ENCODE measurements at places on chromosomes 13 and 19.

GRCh38 chr13:40456397-40456953 lies 210.0 kb downstream of the FOXO1 start:
- no peak for DNase-seq

DNA sequence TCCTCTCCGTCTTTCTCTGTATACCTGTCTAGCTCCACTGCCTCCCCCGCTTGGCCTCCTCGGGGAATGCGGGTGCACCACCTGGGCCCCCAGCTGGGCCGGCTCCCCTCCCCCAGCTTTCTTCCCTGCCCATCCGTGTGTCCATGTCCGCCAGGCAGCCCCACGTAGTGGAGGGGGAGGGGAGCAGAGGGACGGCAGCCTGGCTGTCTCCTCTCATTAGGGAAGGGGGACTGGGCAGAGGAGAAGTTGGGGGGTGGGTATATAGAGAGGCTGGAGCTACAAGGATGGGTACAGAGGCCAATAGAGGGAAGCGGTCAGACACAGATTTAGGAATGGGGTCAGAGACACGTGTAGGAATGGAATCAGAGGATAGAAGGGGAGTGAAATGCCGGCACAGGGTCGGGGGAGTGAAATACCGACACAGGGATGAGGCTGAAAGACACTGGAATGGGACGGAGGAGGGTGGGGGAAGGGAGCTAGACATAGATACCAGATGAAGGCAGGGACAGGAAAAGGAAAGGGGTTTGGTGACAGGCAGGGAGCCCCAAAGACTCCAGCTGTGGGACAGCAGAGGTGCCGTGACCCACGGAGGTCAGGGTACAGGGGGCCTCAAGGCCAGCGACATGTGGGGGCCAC lies 2.8 kb downstream of the NECTIN2 start:
- DNase-seq = no peak

- peak; percentile 50 for DNase-seq
These were observed 46.1 kb downstream of the HSPH1 start for GRCh38 chr13:31115616-31116015.

GRCh38 chr13:43516401-43516833 lies 270.4 kb downstream of the ENOX1 start:
- no peak for DNase-seq

DNA sequence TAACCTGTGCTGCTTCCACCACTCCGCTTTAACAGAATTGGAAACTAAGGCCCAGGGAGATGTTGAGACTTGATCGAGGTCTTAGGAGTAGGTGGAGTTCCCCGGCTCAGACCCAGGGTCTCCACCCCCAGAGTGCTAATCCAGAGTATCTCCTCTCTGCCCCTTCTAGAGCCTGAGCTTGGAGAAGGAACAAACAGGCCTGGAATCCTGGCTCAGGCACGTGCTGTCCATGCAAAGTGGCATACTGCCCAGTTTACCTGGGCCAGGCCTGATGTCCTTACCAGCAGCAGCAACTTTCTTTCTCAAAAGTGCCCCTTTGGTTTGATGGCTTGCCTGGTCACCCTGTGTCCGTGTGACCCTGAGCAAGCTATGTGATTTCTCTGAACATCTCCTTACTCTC lies 3.7 kb downstream of the SYNGR4 start:
- DNase-seq = no peak

- DNase-seq = no peak
These were observed 20.4 kb downstream of the HDGFL2 start for GRCh38 chr19:4492337-4493103.

GRCh38 chr19:44653977-44654774 lies 10.5 kb downstream of the PVR start:
- DNase-seq = no peak

- DNase-seq = no peak
These were observed at the start of gene TSPAN16 for GRCh38 chr19:11295665-11296245. Gene TSPAN16 (plus strand): TSS chr19:11296160. CDS start chr19:11296298, 138 bp downstream.

DNA sequence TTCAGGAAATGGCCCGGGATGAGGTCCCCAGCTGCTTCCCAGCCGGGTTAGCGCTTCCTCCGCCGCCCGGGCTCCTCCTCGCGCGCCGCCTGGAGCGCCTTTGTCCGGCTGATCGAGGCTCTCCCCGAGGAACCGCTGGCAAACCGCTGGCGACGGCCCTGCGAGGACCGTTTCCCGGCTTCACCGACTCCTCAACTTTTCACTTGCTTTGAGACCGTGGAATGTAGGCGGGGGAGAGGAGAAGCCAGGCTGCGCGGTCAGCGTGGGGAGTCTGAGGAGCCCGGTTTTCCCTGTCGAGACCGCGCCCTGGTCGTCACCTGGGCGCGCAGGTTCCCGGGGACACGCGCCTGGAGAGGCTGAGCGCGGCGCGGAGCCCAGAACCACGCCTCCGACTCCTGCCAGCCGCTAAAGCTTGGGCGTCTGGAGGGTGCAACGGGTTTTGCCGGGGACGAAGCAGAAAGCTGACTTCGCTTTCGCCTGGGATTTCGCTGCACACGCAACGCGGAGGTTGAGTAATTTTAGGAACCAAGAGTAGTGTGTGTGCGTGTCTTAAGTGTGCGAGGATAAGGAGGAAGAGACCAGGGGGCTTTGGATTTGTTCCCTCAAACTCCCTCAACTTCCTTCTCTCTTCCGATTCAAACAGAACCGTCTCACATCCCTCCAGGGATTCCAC lies 7.3 kb upstream of the DGKH start:
- peak; percentile 78 for DNase-seq

DNA sequence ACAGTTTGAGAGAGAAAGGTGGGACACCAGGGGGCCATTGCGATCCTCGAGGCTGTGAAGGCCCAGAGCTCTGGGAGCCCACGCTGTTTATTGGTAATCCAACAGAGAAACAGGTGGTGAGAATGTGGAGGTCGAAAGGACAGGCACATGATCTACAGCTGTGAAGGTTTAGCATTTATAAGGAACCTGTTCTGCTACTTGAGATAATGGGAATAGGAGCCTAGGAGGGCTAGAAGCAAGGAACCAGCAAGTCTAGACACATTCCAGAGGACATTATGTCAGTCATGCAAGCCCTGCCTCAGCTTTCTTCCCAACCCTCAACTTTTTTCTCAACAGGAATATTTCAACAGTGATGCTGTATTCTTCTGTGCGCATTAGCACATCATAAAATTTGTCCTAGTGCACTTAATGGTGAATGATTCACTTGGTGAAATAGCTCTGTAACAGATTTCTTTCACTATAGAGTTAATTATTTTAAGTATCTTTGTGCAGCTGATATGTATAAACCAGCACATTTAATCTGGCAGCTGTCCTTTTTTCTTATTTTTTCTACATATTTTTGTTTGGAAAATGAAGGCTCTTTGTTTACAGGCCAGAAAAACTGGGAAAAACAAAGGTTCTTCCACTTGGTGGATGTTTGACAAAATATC lies 25.4 kb downstream of the ZNF90 start:
- no peak for DNase-seq

DNA sequence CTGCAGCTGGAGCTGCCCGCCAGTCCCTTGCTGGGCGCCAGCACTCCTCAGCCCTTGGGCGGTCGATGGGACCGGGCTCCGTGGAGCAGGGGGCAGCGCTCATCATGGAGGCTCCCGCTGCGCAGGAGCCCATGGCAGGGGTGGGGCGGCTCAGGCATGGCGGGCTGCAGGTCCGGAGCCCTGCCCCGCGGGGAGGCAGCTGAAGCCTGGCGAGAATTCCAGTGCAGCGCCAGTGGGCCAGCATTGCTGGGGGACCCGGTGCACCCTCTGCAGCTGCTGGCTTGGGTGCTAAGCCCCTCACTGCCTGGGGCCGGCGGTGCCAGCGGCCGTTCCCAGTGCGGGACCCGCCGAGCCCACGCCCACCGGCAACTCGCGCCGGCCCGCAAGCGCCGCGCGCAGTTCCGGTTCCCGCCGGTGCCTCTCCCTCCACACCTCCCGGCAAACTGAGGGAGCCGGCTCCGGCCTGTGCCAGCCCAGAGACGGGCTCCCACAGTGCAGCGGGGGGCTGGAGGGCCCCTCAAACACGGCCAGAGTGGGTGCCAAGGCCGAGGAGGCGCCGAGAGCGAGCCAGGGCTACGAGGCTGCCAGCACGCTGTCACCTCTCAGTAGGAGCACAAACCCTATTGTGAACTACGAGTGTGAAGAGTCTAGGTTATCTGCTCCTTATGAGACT lies 687.1 kb downstream of the PCDH17 start:
- DNase-seq = no peak

DNA sequence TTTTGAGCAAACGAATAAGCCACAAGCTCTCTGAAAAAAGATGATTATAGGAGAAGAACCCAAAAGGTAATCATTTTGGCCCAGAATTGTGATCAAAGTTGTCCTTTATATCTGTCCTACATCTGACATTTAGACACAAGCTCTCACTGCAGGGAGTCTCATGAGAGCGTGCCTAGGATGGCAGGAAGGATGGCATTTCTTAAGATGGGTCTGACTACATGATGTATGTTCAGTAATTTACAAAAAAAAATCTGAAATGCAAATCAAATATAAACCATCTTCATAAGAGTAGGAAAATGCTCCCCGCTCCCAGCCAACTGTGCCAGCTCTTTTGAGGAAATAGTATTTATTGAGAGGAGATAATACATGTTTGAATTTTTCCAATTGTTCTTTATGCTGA lies 81.0 kb upstream of the MBNL2 start:
- peak; percentile 96 for DNase-seq

GRCh38 chr13:113912596-113912995 lies 48.7 kb upstream of the GAS6 start:
- DNase-seq = no peak

DNA sequence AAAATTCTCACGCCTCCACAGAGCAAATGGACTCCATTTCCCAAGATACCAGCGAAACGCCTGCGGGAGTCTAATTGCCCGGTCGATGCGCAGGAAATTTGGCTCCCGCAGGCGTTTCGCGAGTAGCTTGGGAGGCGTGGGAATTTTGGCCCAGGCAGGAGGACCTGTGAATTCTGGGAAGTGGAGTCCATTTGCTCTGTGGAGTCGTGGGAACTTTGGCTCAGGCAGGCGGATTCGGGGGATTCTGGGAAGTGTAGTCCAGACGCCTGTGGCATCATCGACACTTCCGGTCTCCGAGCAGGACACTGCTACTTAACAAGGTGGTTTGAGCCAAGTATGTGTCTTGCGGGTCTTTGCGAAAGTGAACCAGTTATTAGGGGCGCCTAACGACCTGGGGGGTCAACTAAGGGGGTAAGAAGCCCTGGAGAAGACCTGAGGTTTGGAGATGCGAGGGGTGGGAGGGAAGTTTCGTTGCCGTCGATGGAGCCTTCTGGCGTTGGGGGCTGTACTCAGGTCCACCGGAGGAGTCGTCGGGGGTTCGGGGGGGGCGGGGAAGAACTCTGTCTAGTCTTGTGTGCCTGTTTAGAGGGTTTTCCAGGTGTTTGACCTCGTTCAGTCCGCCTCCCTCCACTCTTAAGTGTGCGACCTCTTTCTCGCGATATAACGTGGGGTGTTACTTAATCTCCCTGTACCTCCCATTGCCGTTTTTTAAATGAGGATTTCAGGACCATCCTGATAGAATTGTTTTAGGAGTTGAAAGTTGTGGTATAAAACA lies at the start of gene ZNF155:
Gene ZNF155, plus strand, starts transcription at position 277 of the 775 bp plus-strand sequence. CDS start 4,356 bp downstream, outside the sequence.
- DNase-seq = peak; percentile 97

DNA sequence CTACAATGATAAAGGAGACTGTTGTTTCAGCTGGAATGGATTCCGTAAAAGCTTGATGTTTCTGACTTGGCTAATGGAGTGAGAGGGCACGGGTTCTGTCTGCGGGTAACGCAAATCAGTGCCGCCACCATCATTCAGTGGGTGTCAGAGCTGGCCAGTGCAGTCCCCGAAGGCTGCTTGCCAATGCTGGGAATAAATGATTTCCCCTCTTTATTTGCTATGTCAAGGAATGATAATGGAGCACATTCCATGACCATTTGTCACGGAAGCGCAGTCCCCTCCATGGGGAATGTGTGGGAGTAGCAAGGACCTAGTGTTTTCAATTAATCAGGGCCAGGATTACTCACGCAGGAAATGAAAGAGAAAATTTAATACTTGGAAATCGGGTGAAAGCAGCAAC lies 899.3 kb downstream of the UQCRFS1 start:
- DNase-seq = no peak

DNA sequence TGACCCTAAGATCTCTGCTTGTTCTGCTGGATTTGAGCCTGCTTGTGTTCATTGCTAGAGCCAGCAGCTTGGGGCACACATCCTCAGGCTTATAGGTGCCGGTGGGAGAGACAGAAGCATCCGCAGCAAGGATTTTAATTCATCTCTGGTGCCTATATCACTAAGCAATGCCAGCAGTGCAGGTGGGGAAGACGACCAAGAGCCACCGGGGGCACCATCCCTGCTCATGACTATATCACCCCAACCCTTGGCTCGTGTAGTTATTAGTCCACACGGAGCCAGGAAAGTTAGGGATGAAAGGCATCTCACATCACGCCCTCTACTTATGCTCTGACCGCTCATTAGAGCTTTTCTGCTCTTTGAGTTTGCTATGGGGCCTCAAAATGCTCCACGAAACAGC lies 298.2 kb downstream of the DCLK1 start:
- no peak for DNase-seq

- no peak for DNase-seq
These were observed 3.8 kb downstream of the RAP2A start for GRCh38 chr13:97437729-97438128.

- DNase-seq = peak; percentile 31
These were observed 31.9 kb downstream of the PTPRS start for GRCh38 chr19:5308451-5309437.

DNA sequence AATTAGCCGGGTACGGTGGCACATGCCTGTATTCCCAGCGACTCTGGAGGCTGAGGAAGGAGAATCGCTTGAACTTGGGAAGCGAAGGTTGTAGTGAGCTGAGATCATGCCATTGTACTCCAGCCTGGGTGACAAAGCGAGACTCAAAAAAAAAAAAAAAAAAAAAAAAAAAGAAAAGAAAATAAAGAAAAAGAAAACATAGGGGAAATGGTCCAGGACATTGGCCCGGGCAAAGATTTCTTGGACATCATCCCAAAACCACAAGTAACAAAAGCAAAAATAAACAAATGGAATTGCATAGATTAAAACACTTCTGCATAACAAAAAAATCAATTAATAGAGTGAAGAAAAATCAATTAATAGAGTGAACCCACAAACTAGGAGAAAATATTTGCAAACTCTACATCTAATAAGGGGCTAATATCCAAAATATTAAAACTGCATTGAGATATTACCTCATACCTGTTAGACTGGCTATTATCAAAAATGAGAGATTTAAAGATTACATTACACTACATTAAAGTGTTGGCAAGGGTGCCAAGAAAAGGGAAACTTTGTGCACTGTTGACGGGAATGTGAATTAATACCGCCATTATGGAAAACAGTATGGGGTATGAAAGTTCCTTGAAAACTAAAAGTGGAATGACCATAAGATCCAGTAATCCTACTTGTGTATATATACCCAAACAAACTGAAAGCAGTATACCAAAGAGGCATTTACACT lies 18.5 kb upstream of the ABCC4 start:
- DNase-seq = no peak

GRCh38 chr13:78478183-78478582 lies 125.2 kb downstream of the POU4F1 start:
- DNase-seq = no peak

- no peak for DNase-seq
These were observed 89.5 kb upstream of the RFC3 start for GRCh38 chr13:33728271-33729037.

GRCh38 chr19:15400521-15401396 lies 18.0 kb downstream of the AKAP8L start:
- no peak for DNase-seq

Data from NCI-H526 treated with DMSO at 0.1 percent for 48 hours (cell line).